ENCODE measurements at places on chromosomes 16 and 17.
A peak's percentile ranks its signal among the peaks of the same experiment; 100 is the strongest.

DNA sequence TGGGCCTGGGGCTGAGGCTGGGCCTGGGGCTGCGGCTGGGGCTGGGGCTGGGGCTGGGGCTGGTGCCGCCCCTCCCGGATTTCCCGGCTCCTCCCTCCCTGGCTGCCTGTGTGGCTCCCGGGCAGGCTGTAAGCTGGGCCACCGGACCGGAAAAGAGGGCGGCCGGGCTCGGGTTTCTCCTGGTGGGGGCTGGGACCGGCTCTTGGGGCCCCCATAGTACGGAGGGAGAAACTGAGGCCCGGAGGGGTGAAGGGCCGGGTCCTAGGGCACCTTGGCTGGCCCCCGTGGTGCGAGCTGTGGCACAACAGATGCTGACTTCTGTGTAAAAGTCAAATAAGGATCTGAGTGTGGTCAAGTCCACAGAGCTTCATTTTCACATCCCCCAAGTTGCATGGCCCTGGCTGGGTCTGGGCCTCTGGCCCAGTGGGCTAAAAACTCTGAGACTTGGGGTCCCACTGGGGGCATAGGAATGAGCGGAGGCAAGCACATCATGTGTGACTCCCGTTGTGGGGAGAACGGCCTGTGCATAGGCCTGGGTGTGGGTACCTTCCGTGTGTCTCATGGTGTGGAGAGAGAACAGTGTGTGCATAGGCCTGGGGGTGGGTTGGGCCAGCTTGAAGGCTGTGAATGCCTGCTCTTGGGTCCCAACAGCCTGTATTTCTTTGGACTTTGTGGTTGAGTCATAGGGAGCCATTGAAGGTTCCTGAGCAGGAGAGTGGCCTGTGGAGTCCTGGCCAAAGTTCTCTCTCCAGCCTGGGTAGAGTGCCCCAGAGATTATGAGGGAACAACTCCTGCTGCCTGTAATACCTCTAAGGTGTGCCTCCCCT lies 123.9 kb upstream of the CIBAR2 start:
- DNase-seq = no peak

- no peak for DNase-seq
Measured at GRCh38 chr17:43935926-43936261, 6.4 kb downstream of the PPY start.

DNA sequence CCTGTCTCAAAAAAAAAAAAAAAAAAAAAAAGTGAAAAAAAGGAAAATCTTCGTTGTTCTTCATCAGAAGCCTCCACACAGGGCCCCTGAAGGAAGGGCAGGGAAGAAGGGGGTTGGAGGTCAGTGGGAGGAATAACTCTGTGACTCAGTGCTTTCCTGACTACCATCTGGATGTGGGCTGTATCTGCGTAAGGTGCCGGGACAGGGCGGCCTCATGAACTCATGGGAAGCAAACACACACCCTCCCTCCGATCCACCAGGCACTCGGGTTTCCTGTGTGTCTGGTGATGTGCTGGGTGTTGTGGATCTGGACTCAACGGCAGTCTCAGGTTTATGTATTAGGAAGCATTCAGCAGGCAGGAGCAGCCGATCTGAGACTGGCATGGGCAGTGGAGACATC lies 691.6 kb downstream of the WWOX start:
- DNase-seq = no peak

DNA sequence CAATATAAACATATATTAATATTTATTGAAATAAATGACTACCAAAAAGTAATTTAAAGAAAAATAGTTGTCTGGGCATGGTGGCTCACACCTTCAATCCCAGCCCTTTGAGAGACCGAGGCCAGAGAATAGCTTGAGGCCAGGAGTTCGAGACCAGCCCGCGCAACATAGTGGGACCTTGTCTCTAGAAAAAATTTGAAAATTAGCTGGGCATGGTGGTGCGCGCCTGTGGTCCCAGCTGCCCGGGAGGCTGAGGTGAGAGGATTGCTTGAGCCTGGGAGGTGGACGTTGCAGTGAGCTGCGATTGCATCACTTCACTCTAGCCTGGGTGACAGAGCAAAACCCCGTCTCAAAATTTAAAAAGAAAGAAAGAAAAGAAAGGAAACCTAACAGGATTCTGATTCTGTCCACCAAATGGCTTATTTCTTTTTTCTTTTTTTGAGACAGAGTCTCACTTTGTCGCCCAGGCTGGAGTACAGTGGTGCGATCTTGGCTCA lies 3.4 kb upstream of the BPTF start:
- DNase-seq = no peak

DNA sequence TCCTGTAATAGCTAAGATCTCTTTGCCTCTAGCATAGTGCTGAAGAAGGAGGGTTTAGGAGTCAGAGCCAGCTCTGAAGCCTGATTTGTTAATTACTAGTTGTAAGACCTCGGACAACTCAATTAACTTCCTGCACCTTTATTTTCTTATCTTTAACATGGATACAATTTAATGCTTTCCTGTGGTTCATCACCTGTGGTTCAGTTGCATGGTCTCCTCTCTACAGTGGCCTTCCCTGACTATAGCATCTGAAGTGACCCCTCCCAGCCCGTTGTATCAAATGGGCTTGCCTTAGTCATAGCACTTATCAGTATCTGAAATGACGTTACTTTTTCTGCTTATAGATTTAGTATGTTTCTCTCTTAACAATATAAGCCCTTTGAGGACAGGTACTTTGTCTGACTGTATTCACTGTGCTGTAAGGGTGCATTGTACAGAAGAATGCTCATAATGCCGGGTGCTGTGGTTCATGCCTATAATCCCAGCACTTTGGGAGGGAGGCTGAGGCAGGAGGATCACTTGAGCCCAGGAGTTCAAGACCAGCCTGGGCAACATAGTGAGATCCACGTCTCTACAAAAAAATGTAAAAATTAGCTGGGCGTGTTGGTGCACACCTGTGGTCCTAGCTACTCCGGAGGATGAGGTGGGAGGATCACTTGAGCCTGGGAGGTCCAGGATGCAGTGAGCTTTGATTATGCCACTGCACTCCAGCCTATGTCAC lies 2.6 kb upstream of the NDE1 start:
- no peak for DNase-seq

GRCh38 chr17:49581648-49581998 lies 6.0 kb downstream of the NXPH3 start:
- DNase-seq = no peak

- no peak for DNase-seq
Measured at GRCh38 chr17:37742762-37743611, 1.9 kb downstream of the HNF1B start.

DNA sequence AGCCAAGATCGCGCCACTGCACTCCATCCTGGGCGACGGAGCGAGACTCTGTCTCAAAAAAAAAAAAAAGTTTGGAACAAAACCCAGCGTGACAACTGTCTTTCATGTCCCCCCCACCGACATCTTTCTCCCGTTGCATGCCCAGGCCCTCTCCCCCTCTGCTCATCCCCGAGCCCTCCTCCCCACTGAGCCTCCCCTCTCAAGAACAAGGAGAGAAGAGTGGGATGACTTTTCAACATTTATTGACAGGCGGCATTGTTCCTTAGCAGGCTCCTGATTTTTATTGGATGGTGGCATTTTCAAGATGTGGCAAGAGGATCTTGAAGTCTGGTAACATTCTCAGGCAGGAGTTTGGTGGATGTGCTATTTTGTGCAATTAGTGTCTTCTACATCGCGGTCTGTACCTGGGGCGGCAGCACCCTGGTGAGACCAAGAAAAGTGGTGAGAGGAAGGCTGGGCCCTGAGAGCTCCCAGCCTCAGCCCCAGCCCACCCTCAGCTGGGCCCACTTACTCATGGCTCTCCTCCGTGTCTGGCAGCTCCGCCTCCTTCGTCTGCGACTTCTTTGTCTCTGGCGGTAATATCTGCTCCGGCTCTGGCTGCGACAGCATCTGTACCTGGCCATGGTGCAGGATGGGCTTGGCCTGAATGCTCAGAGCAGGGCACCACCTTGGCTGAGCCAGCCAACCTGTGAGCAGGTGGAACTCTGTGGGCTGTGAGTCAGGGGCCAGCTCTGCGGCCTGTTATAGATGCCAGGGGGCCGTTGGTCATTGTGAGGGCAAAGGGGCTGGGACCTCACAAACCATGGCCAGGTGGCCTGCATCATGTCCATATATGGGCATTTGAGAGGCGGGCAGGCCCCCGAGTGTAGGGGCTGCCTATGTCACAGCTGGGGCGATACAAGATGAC lies at the start of gene PRM1:
Gene PRM1, minus strand, starts transcription at position 715 of the 907 bp plus-strand sequence. Its CDS starts 92 bp downstream, at position 623.
- DNase-seq = no peak

GRCh38 chr17:27552276-27552732 lies 78.7 kb upstream of the LGALS9 start:
- no peak for DNase-seq

DNA sequence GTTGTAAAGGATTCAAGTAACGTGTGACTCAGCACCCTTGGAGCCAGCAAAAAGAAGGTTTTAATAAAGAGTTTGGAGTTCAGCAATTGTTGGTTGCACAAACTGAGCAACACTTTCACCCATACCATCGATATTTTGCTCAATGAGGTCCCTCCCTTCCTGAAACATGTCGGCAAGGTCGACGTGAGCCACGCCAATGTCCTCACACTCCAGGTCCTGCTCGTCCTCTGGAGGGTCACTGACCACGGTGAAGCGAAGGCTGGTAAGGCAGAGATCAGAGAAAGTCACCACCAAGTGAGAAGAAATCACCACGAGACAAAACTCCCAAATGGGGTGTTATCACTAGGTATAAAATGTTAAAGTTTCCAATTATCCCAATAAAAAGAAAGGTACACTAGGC lies 98.3 kb downstream of the RPGRIP1L start:
- DNase-seq = no peak

DNA sequence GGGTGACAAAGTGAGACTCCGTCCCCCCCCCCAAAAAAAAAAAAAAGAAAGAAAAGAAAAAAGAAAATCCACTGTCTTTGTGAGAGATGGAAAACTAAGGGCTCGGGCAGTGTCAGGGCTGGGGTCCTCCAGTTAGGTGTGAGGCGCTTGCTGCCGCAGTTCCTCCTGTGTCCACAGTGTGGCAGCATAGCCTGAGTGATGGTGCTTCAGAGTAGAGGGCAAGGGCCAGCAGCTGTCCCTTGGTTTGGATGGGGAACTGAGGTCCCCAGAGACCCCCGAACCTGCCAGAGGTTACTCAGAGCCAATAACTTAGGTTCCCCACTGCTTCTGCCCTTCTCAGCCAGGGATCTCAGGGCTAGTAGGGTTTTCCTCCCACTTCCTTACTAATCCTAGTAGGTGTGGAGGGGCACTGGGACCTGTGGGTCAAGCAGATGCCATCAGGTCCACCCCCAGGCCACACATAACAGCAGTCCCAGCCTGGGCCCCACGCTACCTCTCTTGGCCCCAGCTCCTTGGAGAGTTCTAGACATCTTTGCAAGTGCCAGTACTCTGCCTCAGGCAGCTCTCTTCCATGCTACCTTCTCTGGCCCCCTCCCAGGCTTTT lies 7.9 kb upstream of the LLGL1 start:
- DNase-seq = peak; percentile 79

DNA sequence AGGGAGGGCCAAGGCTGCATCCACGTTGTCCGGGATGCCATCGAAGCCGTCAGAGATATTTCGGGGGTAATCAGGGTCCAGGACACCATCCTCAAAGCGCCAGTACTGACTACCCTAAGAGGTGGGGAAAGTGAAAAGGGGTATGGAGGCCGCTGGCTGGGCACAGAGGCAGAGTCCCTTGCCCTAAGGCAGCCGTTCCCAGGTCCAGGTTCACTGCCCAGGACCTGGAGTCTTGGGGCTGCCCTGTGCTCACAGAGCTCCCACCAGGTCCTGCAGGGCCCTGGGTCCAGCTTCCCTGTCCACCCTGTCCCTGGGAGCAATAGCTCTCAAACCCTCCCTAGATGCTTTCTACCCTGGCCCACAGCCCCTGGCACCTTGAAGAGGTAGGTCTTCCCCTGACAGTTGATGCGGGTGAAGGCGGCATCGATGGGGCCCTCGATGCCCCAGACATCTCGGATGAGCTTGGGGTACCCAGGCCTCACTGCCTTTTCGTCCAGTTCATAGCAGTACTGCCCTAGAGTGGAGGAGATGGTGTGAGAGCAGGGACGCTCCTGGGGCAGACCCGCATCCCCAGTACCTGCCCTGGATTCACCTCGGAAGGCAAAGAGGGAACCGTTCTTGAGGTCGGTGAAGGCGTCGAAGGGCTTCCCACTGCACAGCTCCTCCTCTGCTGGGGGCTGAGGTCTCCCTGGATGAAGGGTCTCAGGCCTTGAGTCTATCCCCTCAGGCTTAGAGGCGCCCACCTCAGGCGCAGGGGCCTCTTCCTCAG lies 1.0 kb downstream of the VTN start:
- DNase-seq = no peak

- no peak for DNase-seq
Measured at GRCh38 chr16:66508248-66508913, 41.5 kb downstream of the TK2 start.

DNA sequence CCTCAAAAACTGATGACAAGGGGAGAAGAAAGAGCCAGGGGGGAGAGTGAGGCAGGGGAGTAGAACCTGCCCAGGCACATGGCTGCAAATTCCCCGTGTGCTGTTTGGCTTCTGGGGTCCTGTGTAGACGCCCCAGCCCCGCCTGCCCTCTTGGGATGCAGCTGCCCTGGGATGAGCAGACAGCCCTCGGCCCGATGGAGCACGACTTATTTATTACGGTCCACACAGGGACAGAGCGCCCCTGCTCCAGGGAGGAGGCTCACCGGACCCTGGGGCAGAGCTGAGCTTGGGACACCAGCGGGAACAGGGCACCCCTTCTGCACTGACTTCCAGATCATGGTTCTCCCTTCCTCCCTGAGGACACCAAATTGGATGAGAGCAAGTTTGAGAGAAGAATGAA lies 9.1 kb downstream of the LDHD start:
- DNase-seq = no peak

- DNase-seq = no peak
Measured at GRCh38 chr17:21211825-21212479, 2.0 kb downstream of the TMEM11 start.

- no peak for DNase-seq
Measured at GRCh38 chr17:55286681-55287589, 22.2 kb downstream of the HLF start.

GRCh38 chr16:55711959-55712876 lies 56.4 kb downstream of the SLC6A2 start:
- DNase-seq = peak; percentile 67

- no peak for DNase-seq
Measured at GRCh38 chr17:21085707-21086106, 41.1 kb upstream of the DHRS7B start.

GRCh38 chr17:68247445-68248198 lies at the start of gene AMZ2:
Gene AMZ2 (plus strand): TSS chr17:68248043. CDS start chr17:68250188, 2,145 bp downstream.
- DNase-seq = peak; percentile 94

GRCh38 chr17:40539711-40540411 lies 25.4 kb downstream of the CCR7 start:
- DNase-seq = no peak

- DNase-seq = no peak
Measured at GRCh38 chr17:81043725-81044427, 8.9 kb downstream of the BAIAP2 start.

GRCh38 chr17:2244545-2245525 lies 58.8 kb downstream of the SMG6 start:
- peak; percentile 90 for DNase-seq

All from activated CD4-positive, alpha-beta T cell treated with anti-CD3 and anti-CD28 coated beads, Interleukin-2, amount 10 ng/mL, durations not matched to agents 7 days and 5 days (primary cell).